A549 treated with CORT108297 at 1 μM for 4 hours (cell line): ENCODE measurements at places on chromosomes 3 and 15. TPM values are rescaled to one million over a fixed set of nuclear protein-coding genes. Genes with fewer than 3 reads are reported as not detected.

The ACP3 gene
- 0.02 to 0.14 TPM in 2 of 5 replicates, not detected in the others for total RNA-seq

The CSTA gene
- 0.82 to 1.2 TPM (median 1.0 TPM) in 5 replicates for total RNA-seq

The MST1 gene
- total RNA-seq: 1.4 to 2.9 TPM (median 1.8 TPM) in 5 replicates

The SLC6A20 gene
- 0.05 to 0.09 TPM (median 0.07 TPM) in 4 of 5 replicates, not detected in the other for total RNA-seq

The SLC28A2 gene
- not detected in 5 replicates for total RNA-seq
